Activated T-helper 1 cell treated with anti-CD3 and anti-CD28 coated beads, Interleukin-2, amount 50 U/mL, for 16 hours (primary cell): ENCODE measurements at places on chromosomes 1 and 21.

- no peak for DNase-seq
These were observed 1348.0 kb downstream of the MRPL39 start for GRCh38 chr21:24259241-24259640.

GRCh38 chr21:41561701-41562100 lies 53.7 kb upstream of the TMPRSS2 start:
- no peak for DNase-seq

DNA sequence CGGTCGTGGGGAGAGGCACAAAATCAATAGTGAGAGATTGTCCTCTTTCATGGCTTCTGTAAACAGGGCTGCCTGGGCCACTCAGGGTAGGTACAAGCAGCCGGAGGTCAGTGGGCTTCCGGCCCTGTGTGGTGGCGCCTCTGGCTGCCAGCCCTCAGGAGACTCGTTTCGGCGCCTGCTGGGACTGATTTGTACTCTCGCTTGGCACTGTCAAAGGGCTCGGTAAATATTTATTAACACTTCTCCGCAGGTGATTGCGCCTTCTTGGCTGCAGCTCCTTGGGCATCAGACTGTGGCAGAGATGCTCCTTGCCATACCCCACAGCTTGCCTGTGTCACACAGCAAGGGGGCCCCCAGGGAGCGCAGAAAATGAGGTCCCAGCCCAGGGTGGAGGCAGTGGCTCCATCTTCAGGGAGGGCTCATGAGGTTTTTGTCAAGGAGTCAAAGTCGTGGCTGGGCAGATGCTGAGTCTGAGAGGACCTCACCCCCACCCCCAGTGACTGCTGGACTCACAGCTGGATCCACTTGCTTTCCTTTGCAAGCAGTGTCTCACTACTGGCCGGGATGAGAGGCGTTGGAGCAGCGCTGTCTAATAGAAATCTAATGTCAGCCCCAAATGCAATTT lies 262.5 kb downstream of the GRIK3 start:
- no peak for DNase-seq

DNA sequence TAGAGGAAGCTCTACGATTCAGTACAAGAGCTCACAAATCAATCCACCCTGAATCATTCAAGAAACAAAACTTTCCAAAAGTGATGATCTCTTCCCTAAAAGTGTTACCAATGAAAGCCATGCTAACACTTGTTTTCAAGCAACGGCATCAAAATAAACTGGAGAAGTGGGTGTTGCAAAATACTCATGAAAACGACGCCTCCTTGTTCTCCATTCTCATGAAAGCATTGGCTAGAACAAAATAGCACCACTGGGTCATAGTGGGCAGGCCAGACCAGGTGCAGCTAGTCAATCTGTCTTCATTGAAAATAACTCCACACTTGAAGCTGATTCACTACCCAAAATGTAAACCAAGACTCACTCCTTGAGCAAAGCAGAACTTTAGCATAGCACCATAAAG lies 4.3 kb downstream of the TIAM1 start:
- no peak for DNase-seq

DNA sequence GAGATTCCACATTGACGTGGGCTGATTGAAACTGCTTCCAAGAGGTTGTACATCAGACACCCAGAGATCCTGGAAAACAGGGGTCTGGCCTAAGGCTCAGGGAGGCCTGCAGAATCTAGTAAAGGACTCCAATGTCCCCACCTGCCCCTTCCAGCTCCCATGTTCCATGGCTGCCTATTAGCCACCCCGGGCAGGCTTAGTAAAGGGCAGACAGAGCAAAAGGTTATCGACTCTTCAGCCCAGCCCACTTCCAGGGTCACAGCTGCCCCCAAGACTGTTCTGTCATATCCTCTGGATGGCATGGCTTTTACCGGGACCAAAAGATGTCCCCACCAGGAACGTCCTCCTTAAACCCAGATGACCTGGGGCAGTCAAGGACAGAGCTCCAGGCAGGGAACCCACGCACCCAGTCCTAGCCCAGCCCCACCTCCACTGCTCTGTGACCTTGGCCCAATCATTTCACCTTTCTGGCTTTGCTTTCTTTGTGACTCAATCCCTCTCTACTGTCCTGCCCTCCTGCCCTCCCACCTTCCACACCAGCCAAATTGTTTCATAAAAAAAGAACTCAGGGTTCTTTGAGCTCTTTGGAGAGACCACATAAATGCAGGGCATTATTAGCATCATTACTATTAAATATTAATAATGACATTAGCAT lies 4.8 kb upstream of the CNTN2 start:
- DNase-seq: no peak

DNA sequence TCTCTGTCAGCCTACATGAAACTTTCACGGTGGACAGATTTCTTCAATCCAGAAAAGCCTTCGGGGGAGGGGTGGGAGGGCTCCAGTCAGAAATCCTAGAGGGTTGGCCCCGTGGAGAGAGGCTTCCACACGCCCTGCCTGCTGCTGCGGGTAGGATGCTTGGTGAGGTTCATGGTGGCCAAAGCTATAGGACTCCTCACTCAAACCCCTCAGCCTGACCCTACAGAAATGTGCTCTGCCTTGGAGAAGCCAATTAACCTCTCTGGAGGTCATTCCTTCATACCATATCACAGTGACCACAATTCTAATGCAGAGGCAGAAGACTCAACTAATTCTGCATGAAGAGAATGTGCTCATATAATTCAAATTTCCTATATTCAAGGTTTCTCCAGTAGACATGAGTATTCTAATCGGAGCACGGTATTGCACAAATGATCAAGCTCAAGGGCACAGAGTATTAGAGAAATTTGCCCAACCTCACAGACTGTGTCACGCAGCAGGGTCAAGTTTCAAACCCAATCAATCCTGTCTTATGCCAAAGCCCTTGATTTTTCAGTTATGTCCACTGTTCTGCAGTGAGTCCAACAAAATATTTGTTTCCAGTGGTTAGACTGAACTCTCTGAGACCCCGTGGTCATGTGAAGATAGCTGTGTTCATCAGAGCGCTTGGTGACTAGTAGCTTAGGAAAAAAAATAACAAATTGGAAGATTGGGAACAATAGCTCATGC lies 104.8 kb downstream of the TOMM20 start:
- no peak for DNase-seq

GRCh38 chr1:116748272-116748671 lies 6.0 kb upstream of the CD2 start:
- no peak for DNase-seq

- no peak for DNase-seq
These were observed 17.8 kb upstream of the FAM131C start for GRCh38 chr1:16091296-16091695.

GRCh38 chr1:118075116-118075515 lies 109.9 kb downstream of the SPAG17 start:
- no peak for DNase-seq

DNA sequence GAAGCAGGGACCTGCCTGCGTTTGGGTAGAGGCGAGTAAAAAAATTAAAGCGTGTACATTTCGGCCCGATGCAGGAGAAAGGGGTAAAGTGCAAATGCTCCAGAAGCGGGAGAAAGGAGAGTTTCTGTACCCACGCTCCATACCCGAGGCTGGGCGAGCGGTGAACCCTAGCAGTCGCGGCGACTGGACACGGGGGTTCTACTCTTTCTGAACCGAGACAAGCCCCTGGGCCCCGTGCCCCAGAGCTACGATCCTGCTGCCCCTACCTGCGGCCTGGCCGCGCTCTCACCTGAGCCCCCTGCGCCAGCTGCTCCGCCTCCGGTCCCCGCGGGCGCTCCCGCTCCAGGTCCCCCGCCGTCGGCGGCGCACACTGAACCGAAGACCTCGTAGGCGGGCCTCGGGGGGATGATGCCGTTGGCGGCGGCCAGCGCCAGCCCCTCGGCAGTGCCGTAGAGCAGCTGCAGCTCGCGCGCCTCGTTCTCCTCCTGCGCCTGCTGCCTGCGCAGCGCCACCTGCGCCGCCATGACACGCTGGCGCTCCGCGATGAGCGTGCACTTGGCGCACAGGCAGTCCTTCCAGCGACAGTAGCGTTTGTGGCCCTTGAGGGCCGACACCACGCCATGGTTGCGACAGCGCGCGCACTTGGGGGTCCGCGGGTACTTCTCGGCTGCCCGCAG lies 2.4 kb downstream of the DMRTA2 start:
- DNase-seq: no peak

DNA sequence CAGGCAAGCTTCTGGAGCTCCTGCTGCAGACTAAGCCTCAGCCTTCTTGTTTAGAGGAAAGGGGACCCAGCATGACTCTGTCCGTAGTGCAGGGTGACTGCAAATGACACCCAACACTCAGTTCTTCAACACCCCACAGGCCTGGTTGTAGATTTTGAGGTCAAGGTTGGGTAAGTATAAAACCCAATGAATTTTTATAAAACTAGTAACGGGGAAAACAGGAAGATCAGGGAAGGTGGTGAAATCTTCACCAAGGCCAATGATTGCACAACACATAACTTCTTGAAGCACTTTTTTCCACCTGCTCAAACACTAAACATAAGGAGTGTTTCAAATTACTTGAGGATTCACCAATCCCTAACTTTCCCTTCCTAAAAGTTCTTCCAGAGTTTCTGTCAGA lies 89.4 kb upstream of the JAK1 start:
- DNase-seq: no peak

GRCh38 chr1:207309745-207310273 lies 11.7 kb upstream of the CD55 start:
- DNase-seq: no peak

DNA sequence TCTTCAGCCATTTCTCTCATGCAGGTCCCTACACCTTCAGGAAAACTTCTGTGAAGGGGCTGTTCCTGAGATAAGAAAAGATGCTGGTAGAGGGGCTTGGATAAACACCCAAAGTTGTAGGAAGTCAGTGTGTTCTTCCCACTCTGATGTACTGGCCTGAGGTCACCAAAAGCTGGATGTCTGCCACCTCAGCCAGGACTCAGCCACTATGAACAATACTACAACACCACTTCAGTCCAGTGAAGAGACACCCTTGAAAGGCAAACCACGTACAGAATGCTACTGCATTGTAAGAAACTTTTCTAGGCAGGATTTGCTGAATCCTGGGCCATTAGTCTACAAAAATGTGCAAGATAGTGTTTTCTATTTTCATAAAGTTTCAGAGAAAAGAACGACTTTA lies 2.4 kb downstream of the PTPN14 start:
- no peak for DNase-seq

DNA sequence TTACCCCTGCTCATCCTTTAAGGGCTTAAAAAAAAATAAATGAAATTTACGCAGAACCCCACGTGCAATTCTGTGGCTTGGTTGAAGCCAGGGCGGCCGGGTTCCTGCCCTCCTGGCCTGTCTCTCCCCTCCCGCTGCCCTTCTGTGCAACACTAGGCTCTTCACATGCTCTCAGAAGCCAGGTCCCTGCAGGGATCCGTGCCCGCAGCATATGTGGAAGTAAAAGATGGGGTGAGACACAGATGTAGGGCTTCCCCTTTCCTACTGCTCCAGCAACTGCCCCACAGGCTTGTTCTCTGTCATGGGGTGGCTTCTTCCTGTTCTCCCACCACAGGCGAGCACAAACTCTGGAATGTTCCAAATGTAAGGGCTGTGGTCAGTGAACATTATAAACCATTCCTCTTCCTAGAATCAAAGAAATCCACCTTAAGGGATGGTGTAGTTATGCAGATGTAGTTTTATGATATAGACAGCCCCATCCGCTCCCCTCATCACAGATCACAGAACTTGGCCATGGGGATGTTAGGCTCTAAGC lies 535.4 kb downstream of the KIF26B start:
- DNase-seq: no peak
